ENCODE measurements at places on chromosomes 1 and 21.
A peak's percentile ranks its signal among the peaks of the same experiment; 100 is the strongest.

DNA sequence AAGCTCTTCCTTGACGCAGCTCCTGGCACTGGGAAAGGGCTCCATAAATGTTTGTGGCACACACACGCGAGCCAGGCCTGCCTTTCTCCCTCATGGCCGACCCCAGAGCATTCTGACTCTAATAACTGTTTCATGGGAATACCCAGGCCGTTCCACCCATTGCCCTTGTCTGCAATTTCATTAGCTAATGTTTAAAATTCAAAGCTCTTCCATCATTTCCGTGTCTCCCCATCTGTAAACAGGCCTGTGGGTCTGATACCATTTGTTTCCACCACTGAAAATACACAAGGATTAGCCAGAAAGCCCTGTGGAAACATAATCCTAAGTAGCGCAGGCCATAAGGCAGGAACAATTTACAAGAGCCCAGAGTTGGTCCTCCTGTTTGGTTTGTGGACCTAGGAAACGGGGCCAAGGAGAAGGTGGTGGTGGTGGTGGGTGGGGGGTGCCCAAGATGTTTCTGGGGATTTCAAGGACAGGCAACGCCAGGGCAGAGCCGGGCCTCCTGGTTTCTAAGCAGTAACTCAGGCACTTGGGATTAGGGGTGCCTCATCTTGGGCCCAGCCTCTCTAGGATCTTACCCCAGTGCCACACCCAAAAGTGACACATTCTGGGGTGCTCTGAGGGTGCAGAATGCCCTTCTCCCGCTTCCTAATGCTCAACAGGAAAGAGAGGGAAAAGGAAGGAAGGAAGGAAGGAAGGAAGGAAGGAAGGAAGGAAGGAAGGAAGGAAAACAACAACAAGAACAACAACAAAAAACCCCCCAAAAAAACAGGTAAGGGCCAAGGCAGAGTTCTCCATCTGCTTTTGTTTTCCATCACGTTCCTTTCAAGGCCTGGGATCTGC, 79.4 kb downstream of the SSBP3 start:
- no peak for DNase-seq

DNA sequence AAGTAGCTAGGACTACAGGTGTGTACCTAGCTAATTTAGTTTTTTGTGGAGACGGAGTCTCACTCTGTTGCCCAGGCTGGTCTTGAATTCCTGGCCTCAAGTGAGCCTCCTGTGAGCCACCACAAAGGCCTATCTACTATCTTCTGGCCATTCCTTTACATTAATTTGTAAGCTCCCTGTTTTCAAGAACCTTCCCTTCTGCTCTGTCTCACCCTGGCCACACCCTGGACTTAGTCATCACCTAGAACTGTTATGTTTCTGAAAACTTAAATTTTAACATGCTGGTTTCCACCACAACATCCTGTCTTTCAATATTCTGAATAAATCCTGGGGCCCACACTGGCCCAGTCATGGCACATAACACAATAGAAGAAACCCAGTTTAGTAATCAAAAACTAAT, 4.9 kb upstream of the B4GALT3 start:
- peak; percentile 75 for DNase-seq

- no peak for DNase-seq
Observed at GRCh38 chr1:223175633-223176032, 32.6 kb upstream of the TLR5 start.

DNA sequence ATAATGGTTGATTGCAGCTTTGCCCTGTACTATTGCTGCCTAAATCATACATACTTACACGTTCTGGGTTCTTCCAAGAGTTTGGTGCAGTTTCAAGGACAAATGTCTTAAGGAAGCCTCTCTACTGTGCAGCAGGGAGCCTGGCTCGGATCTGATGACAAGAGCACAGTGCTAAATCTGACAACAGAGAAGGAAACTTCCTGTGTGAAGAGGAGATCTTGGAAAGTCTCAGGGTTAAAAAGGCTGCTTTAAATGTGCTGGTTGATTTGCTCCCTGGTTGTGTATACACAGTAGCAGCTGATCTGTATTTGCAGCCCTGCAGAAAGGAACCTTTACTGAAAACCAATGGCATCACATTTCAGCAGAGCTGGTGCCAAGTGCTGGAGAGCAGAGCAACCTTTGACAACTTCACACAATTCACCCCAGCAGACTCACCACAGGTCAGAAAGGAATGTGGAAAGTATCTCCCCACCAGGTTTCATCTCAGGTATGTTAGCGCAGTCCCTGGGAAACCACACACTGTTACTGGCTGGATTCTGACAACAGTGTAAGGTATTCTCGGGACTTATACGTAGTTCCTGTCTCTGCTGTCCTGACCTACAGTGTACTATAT, 355.0 kb upstream of the ESRRG start:
- DNase-seq, result peak; percentile 92

DNA sequence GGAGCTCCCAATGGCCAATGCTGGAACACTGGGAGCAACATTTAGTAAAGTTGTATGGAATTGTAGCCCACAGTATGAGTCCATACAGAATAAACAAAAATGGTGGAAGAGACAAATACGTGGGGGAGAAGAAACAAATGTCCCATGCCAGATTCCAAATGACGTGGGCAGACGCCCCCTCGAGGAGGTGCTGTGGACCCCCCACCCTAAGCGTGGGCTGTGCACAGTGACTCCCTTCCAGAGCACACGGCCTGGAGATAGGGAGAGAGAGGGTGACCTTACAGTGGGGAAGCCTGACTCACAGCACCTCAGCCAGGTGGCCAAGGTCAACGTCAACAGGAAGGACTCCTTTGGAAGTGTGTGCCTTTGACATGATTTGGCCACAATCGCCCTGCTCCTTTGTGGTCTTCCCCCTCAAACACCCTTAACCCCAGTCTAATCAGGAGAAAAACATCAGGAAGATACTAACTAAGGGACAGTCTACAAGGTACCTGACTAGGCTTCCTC, 13.7 kb upstream of the PDE9A start:
- DNase-seq, result no peak

GRCh38 chr1:48338257-48338656, 115.7 kb downstream of the SLC5A9 start:
- no peak for DNase-seq
